ENCODE measurements at places on chromosomes 11 and 22.

DNA sequence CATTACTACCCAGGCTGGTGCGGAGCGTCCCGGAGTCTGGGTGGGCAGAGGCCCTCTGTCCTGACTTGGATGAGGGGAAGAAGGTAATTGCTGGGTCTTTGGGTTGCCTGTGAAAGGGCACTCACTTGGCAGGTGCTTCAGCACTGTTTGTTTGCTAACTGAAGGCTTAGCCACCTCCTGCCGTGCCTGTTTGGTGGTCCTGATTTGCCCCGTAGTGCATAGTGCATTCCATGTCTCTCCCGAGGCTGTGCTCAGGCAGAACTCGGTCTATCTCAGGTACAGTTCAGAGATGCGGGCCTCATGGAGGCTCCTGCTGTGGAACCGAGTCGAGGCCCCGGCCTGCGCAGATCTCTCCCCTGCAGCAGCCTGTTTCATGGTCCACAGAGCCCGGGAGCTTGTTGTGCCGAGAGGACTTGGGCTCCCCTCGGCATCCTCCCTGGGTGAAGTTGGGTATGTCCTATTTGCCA is 146.2 kb downstream of the TBC1D22A start:
- no peak for DNase-seq

DNA sequence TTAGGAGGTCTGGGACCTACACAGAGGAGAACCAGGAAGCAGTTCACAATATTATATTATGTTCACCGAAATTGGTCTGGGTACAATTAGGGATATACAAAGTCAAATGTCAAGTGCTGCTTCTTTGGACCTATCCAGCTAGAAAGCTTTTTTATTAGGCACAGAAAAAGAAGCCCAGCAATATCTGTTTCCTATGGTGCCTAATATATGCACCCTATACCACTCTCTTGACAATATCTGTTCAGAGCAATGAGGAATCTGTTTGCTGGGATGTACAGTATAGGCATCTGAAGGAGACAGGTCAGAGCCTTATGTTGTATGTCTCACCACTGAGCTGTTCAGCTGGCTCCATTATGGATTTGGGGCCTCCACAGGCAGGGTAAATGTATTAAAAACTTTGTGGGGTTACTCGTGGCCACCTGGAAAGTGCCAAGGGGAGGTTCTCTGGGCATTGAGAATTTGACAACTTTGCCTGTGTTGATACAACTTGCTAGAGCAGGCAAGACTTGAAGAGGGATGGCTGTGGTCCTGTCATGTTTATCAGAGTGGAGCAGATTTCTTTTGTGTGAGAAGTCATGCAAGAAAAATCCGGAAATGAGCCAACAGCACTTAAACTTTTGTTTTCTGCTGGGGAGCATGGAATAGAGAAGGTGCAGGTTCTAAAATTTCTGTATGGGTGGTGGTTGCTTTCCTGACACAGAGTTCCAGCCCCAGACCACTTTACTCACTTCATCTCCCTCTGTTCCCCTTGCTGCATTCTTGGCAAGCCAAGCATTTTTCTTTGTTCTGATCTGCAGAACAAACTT is 10.1 kb downstream of the STIM1 start:
- peak; percentile 73 for DNase-seq

DNA sequence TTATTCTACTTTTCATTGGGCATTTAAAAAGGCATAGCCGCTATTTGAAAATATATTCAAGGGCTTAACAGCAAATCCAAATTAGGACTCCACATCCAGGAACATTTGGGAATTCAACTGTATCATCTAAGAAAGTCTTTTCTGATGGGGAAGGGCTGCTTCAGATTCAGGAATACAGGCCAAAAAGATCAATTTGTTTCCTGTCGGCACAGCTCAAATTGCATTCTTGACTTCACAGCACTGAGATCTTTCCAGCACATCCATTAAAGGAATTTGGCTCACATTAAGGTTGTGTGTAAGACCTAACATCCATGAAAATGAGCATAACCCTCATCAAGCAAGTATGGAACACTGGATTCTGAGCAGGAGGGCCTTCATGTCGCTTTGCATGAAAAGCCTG is 1169.5 kb upstream of the CCDC90B start:
- DNase-seq: no peak

- DNase-seq: no peak
Measured at GRCh38 chr22:49274754-49275380, 552.8 kb downstream of the BRD1 start.

DNA sequence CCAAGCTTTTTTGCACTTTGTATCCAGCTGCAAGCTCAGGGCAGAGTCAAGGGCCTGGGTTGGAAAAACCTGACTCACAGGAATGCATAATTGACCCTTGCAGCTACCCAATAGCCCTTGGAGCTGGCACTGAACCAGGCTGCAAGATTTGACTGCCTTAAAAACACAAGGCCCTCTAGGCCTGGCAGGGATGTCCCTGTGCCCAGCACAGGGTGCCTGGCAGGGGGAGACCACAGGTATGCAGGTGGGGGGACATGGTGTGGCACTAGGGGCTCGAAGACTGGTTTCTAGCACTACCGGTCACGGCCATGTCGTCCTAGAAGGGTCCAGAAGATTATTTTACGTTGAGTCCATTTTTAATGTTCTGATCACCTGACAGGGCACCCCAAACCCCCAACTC is 30.2 kb downstream of the SBF1 start:
- DNase-seq: peak; percentile 71

GRCh38 chr11:113389272-113389671 is 1.7 kb downstream of the ANKK1 start:
- no peak for DNase-seq

GRCh38 chr22:24060375-24060788 is 49.3 kb downstream of the CABIN1 start:
- DNase-seq: peak; percentile 92

GRCh38 chr11:12185914-12186313 is 75.5 kb downstream of the MICAL2 start:
- DNase-seq: no peak

DNA sequence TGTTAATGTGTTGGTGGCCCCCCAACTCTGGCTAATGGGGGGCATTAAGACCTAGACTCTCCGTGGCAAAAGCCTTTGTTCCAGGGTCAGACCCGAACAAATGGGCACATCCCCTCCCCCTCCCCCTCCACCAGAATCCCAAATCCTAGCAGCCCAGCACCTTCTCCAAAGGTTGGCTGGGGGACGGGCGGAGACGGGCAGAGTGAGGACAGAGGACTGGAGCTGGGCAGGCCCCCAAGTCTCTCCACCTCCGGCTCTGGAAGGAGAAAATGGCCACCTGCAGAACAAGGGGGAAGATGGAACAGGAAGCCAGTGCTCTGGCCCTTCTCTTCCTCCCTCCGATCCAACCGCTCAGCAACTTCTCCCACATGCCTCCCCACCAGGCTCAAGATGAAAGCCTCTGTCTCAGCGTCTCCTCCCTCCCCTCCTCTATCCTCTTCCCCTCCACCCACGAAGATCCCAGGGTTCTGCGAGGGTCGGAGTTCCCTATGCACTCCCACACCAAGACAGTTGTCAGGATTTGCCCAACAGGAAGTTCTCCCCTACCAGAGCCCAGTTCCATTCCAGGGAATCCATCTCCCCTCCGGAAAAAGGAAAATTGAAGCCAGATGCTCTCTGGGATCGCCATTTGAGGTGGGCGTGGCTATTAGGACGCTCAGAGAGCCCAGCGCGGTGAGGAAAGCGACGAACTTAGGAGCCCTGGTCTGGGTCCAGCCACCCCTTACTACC is 20.1 kb downstream of the ADA2 start:
- no peak for DNase-seq

DNA sequence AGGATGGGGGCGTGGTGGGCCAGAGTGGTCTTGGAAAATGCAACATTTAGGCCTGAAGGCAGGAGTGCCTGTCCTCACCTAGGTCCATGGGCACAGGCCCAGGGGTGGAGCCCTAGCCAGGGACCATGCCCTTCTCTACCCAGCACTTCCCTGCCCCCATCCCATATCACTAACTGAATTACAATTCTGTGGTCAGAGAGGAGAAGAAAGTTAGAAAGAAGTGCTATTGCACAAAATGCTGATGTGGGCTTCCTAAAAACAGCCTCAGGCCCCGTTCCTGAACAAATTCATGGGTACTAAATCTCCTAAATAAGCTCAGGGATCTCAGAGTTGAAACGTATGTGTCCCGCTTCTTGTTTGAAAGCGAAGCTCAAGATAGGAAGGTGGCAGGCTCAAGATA is 3.5 kb upstream of the ASRGL1 start:
- no peak for DNase-seq

- no peak for DNase-seq
Measured at GRCh38 chr11:19828382-19829108, 115.9 kb downstream of the NAV2 start.

GRCh38 chr22:21568347-21569075 is 997 bp downstream of the UBE2L3 start:
- DNase-seq: peak; percentile 64

DNA sequence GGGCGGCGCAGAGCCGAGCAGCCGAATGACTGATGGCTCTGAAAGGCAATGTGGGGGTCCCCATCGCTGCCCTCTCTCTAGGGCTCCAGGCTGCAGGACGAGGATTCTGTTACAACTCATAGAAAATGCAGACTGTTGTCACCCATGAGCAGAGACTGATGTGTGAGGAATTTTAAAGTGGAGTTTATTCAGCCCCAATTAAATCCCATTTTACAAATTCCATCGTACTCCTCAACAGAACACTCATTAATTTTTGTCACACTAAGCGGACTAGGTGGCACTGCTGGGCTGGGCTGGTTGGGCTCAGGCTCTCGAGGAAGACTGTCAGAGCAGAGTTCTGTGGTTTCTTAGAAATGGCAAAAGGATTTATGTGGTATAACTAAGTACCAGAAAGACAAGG is 102.6 kb upstream of the SPON1 start:
- no peak for DNase-seq

DNA sequence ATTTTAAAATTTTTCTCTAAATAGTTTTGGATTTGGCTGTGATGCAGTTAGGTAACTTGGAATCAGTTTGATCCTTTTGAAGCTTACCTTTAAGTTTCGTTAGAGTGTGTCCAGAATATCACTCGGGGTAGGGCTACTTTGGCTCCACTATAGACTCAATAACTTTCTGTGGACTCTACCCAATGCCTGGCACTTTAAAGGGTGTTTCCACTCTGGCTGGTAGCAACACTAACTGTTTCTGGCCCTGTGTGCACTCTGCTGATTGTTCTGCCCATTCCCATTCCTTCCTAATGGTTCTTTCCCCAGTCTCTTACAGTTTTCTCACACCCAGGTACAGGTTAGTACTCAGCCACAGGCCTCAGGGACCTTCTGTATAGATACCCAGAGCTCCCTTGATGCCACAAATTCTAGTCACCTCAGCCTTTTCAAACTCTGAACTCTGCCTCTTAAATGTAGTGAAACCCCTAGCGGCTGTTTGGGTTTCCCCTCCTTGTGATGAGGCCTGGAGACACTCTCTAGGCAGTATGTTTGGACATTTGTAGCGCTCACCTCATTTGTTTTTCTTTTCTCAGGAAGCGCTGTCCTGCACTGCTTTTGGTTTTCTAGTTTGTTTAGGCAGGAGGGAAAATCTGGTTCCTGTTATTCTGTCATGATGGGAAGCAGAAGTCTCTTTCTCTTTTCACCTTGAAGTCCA is 16.8 kb downstream of the CUL5 start:
- no peak for DNase-seq

DNA sequence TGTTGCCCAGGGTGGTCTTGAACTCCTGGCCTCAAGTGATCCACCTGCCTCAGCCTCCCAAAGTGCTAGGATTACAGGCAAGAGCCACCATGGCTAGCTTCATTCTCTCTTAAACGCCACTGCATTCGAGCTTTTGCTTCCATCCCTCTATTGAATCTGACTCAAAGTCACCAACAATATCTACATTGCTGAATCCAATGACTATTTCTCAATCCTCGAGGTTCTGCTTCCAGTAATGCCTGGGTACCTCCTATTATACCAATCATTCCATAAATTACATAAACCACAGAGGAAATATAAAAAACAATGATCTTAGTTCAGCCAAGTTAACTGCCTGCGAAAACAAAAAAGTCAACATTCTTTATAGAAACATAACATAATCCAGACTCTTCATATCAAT is 11.9 kb upstream of the NXF1 start:
- no peak for DNase-seq

DNA sequence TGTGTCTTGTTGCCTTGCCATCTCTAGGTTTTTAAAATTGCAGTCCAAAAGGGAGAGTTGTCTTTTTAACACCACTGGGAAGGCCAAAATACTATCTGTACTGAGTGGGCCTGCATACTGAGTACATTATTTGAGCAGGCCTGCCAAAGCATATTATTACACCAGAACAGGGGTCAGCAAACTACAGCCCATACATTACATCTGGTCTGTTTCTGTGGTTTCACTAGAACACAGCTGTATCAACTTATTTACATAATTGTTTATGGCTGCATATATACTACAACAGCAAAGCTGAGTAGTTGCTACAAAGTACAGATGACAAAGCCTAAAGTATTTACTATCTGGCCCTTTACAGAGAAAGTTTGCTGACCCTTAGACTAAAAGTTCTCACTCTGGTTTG is 74.0 kb downstream of the USP35 start:
- no peak for DNase-seq

DNA sequence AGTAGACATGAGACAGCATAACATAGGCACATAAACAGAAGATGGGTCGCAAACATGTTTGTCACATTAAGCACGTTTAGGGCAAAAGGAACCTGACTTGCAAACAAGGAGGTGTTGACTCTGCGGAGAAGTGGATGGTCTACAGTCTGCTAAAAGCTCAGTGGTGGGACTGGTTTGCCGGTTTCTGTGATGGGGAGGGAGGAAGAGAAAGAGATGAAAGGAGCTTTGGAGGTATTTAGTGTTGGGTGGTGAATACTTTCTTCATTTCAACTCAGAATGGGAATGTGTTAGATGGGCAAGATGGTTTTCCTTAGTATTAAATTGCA is 191.4 kb upstream of the SORL1-AS1 start:
- DNase-seq: no peak

GRCh38 chr22:30283342-30283741 is 6.0 kb downstream of the CASTOR1 start:
- no peak for DNase-seq

DNA sequence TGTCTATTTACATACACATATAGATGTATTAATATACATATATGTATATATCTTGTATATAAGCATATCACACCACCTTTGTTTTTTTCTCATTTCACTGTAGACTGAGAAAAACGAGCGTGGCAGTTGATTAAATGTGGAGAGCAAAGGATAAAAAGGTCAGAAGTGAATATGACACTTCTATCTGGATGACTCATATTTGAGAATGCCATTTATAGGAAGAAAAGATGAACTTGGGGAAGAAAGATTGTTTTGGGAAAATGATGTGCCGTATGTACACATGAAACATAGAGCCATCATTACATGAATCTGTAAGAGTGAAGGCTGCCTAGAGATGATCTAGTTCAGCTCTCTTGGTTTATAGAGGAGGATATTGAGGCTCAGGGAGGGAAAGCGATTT is 28.7 kb downstream of the AMOTL1 start:
- DNase-seq: peak; percentile 53

GRCh38 chr11:61477126-61477525 is 31.4 kb upstream of the LRRC10B start:
- no peak for DNase-seq

DNA sequence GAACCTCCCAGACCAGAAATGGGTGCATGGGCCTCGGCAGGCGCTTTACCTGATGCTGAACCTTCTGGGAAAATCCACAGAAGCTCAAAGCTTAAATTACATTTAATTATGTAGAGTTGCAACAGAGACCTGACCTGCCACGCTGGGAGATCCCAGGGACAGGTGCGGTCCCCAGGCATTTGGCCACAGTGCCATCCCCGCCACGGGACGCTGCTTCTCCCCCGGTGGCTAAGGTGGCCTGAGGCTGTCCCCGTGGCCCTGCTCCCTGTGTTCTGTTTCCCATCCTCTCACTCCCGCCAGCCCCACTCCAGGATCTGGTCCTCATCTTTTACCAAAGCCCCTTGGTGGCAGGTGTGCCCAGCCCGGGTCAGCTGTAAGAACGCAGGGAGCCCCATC is 39.6 kb downstream of the GRAMD4 start:
- no peak for DNase-seq

GRCh38 chr11:78748918-78749690 is 174.4 kb upstream of the NARS2 start:
- DNase-seq: no peak
